Cardiac septum (tissue), 1 donor: ENCODE measurements at places on chromosomes 7 and 10. TPM values are rescaled to one million over a fixed set of nuclear protein-coding genes. Genes with fewer than 3 reads are reported as not detected.

DNA sequence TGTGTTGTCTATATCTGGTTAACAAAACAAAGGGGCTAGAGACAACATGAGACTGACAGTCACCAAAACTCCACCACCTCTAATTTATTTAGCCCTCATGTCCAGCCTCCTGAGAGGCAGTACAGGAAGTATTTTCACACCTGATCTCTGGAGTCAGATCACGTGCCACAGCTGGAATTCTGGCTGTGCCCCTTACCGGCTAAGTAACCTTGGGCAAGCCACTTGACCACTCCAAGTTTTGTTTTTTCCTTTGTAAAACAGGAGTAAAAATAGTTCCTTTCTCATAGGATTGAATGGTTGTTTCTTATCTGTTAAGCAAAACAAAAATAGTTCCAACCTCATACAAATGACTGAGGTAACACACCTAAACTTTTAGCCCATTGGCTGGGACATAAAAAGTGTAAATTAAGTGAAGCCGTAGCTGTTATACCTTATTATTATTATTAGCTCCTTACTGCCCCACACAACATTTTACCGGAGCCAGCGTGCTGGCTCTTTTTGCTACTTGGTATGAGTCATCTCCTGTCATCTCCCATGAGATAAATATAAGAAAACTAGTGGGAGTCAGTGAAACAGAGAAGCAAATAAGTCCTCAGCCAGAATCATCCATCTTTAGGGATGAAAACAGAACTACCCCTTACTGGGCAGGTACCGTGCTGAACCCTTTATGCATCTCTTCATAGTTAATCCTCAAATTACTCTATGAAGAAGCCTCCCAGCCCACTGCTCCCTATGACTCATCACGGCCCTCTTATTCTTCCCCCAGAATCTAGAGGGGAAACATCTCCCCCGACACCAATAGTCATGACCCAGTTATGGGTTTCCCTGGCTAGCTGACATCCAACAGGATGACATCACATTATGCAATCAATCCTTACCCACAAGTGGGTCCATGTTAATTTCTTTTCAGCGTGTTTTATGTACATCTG, 44.9 kb downstream of the PPP1R3C start:
- DNase-seq: no peak

DNA sequence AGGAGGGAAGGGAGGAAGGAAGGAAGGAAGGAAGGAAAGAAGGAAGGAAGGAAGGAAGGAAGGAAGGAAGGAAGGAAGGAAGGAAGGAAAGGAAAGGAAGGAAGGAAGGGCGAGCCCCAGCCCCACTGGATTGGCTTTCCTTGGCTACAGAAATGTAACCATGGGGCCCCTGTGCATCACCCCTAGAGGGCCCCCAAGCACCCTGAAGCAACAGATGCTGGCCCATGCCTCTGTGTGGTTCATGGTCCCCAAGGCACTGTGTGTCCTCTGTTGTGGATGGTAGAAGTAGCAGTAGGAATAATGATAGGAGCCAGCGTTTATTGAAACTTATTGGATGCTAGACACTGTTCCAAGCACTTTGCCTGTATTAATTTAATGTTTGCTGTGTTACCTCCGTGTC, 116.6 kb upstream of the MACROH2A2 start:
- no peak for DNase-seq

LLCFC1 gene
- total RNA-seq: not detected

CDK6 gene
- 12.4 TPM for total RNA-seq

MYL10 gene
- total RNA-seq: not detected

- DNase-seq: no peak
Observed at GRCh38 chr7:129213828-129214227, 11.0 kb upstream of the AHCYL2 start.

EIF5AL1 gene
- 0.08 TPM for total RNA-seq

GRCh38 chr10:97505152-97505551, 6.4 kb downstream of the UBTD1 start:
- DNase-seq: no peak

GRCh38 chr10:43998021-43998809, 349.5 kb upstream of the ZNF32 start:
- no peak for DNase-seq
